Stimulated activated effector memory CD8-positive, alpha-beta T cell treated with anti-CD3 and anti-CD28 coated beads, Interleukin-12 subunit alpha, Interleukin-12 subunit beta, amount 100 ng/mL, for 72 hours (primary cell): ENCODE measurements at places on chromosomes 6 and 20.

GRCh38 chr6:106579281-106579680 is 50.0 kb downstream of the RTN4IP1 start:
- DNase-seq: no peak

DNA sequence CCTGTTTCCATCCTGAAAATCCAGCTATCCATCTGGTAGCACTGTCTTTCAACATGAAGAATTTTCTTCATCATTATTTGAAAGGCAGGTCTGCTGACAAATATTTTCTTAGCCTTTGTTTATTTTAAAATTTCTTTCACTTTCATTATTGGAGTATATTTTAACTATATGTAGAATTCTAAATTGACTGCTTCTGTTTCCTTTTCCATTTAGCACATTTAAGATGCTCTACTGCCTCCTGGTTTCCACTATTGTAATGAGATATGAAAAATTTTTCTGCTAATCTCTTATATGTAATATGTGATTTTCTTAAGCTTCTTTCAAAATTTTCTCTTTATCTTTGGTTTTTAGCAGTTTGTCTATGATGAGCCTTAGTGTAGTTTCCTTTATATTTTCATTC is 97.3 kb downstream of the TBC1D32 start:
- no peak for DNase-seq

DNA sequence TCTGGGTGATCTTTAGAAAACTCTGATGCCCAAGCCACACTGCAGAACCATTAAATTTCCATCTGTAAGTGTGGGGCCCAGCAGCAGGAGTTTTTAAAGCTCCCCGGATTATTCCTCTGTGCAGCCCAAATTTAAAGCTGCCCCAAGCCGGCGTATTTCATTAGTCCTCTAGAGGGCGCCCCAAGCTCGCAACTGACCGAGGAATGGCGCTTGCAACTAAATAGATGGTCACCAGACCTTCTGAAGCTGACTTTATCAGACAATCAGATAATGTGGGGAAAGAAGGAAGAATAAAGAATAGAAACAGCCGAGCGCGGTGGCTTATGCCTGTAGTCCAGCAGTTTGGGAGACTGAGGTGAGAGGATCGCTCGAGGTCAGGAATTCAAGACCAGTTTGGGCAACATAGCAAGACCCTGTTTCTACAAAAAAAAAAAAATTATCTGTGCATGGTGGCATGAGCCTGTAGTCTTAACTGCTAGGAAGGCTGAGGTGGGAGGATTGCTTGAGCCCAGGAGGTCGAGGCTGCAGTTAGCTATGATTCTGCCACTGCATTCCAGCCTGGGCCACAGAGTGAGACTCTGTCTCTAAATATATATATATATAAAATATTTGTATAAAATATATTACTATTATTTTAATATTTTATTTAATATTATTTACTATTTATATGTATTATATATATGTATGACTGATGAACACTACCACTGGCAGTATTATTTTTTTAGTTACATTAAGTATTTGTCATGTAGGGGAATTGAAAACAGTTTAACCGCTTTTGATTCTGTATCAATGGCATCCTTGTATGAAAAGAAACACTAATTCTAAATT is 56.0 kb downstream of the OTOR start:
- peak; percentile 69 for DNase-seq

- DNase-seq: no peak
Measured at GRCh38 chr6:27025351-27025750, 222.2 kb upstream of the PRSS16 start.

DNA sequence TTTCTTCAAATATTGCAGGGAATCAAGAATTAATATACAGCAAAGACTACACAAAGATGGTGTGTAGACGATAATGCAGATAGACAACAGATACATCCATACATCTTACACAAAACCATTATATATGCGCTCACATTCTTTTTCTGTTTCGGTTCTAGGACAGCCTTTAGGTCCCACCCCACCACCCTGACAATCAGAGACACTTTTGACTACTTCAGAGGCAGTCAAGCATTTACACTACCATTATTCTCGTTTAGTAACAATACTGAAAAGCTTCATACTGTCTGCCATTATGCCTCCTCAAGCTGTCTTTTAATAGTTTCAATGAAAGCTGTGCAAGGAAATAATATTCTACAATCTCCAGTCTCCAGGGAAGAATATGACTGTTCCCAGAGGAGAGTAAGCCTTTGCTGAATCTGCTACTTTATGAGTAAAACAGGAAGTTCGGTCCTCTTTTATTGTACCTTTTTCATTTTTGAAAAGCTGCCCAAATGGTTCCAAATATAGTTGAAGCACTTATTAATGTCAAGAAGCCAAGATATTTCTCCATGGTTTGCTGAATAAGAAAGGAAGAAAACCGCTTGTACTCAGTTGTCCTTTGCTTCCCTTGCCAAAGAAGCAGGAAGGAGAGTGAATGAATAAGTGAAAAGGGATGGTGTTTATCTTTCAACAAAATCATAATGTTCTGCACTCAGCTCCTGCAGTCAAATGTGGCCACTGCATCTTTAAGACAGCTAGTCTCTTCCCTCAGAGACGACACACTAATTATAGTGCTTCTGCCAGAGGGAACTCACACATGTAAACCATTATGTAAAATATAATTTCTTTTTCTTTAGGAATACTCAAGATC is 468.3 kb downstream of the CDC5L start:
- no peak for DNase-seq

DNA sequence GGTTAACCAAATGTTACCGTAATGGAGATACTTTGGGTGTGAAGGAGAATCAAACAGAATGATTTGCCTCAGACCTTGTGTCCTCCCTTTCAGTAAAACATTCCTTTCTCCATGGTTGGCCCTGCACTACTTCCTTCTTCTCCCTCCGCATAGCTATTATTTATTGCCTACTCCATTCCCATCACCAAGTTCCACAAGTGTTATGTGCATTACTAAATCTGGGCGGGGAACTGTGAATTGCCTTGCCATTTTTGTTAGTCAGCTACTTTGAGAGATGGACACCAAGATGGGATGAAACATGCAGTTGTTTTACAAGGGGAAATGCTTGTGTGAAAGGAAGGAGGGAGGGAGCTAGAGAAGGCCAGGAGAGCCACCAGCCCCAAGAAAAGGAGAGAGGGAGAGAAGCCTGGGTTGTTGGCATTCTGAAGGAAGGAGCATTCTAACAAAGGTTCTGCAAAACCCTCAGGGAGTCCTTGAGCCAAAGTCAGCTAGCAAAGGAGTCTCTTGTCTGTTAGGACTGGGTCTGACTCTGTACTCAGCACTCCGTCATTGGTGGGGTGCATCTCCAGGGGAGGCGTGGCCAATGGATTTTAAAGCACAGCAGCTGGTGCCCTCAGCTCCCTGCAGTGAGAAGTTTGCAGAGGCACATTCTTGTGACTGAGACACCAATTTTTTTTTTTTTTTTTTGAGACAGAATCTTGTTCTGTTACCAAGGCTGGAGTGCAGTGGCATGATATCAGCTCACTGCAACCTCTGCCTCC is 83.6 kb upstream of the CHD6 start:
- no peak for DNase-seq

- DNase-seq: no peak
Measured at GRCh38 chr6:37177077-37177934, 7.4 kb downstream of the PIM1 start.

DNA sequence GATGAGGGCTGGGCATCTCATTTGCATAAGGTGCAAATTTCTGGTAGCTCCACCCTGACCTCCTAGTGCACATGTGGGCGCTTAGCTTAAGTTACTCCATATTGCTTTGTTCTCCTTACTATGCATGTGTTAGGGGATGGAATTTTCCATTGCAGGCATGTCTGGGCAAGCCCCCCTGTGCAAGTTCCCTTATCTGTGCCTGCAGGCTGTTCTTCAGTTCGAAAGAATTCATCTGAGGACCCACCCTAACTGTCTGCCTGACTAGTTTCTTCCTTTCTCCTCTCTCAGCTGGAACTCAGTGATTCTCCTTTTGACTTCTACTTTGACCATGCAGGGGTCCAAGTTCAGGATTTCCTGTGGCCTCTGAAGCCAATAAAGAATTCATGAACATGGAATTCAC is 30.2 kb downstream of the CCDC170 start:
- DNase-seq: no peak

DNA sequence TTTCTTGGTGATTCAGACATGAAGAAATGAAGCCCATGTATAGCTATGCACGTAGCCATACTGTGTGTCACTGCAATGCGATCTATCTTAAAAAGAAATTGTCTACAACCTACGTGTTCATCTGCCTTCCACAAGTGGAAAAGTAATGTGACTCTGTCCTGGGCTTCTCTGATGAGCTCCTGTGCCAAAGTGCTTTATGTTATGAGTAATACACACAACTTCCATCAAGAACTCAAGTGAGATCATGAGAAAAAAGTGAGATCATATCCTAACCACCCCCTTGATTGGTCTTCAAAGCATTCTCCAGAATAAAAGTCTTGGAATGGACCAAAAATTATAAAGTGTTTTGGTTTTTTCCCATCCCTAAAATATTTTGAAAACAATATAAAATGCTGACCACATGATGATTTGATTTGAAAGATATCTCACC is 114.3 kb downstream of the DST start:
- DNase-seq: no peak

- no peak for DNase-seq
Measured at GRCh38 chr6:52881662-52881995, 27.9 kb downstream of the GSTA3 start.

DNA sequence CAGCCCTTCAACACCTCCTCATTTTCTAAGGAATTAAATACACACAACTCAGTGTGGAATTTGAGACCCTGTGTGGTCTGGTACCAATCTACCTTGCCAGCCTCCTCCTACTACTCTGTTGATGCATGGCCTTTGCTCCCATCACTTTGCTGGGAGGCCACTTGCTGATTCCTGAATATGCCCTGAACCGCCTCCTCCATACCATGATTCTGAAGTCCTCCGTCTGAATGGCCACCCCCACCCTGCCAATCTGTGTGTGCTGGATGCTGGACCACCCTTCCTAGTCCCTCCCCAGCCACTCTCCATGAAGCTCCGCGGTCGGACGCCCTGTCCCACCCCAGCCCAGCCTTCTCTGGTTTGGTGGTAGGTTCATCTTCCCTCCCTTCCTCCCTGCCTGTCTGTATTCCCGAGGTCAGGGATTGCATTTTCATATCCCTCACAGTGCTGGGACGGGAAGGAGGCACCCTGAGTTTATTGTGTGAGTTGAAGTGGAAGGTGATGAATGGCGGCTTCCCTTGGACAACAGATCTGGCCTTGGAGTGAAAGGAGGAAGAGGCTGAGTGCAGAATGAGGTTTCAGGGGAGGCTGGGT is 138.3 kb downstream of the CDC5L start:
- DNase-seq: no peak

GRCh38 chr6:92710048-92710447 is 709.3 kb downstream of the EPHA7 start:
- no peak for DNase-seq

DNA sequence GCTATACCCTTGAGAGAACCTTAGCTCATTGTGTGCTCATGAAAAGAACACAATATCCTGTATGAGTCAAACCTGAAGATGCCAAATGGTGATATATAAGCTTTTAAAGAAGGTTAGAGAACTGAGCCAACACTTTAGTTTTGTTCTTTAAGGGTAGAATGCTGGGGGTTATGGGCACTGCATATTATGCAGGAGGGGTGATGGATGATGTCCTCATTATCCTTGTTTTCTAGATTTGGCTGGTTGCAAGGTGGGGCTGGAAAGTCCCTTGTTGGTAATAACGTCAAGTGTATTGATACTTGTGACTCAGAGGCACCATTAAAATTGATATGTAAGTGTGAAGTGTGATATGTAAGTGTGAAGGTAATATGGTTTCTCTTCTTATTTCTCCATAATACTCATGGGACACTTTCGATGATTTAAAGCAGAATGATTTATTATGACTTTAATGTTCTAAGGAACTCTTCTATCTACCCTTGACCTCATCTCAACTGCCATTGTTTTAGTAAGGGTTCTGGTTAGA is 113.7 kb upstream of the DTNBP1 start:
- DNase-seq: peak; percentile 69

DNA sequence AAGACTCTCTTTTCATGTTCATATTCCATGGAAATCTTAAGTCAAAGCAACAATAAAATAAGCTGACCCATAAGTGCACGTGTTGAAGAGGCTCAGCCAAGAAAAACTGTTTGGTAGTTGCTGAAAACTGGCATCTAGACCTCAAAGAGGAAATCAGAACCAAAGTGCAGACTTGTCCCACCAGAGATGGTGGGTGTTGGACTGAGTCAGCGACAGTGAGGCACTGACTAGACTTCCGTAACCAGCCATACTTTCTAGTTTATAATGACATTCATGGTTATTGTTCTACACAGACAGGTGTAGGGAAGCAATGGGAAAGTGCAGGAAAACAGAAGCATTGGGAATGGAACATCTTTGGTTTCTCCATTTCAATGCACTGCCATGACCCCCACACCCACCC is 175.7 kb upstream of the AGPAT4 start:
- no peak for DNase-seq

GRCh38 chr20:56588996-56589395 is 40.1 kb upstream of the TFAP2C start:
- DNase-seq: no peak

DNA sequence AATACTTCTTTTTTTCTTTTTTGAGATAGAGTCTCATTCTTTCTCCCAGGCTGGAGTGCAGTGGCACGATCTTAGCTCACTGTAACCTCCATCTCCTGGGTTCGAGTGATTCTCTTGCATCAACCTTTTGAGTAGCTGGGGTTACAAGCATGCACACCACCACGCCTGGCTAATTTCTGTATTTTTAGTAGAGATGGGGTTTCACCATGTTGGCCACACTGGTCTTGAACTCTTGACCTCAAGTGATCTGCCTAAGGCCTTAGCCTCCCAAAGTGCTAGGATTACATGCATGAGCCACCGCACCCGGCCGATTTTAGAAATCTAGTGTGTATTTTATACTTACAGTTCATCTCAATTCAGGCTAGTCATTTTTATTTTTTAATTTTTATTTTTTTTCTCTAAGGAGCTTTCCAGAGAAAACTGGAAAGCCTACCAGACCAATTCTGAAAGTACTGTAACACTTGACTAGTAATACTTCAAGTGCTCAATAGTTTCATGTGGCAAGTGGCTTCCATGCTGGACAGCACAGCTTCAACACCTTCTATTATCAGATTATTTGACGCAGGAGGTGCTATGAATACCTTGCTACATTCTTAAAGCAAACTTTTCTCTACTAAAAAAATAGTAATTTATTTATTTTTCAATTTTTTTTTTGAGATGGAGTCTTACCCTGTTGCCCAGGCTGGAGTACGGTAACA is 25.0 kb downstream of the POLR1C start:
- no peak for DNase-seq

- no peak for DNase-seq
Measured at GRCh38 chr20:38114353-38114791, 50.7 kb downstream of the TGM2 start.

DNA sequence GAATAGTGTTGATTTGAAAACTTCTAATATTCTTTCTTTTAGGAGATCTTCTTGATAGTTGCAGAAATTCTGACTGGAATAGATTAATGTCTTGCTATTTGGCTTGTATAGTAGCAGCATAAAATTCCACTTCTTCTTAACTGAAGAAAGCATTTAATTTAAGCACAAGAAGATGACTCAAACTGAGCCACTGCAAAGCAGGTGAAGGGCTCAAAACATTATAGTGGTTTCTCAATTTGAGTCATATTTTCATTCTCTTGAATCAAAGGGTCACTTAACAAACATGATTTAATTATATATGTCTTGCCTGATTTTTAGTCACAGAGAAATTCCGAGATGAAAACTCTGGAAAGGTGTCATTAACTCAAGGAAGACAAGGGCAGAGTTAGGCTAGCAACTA is 239.3 kb downstream of the ZNF217 start:
- no peak for DNase-seq
